ENCODE measurements at places on chromosomes 7 and 10. TPM values are rescaled to one million over a fixed set of nuclear protein-coding genes. Genes with fewer than 3 reads are reported as not detected.

DNA sequence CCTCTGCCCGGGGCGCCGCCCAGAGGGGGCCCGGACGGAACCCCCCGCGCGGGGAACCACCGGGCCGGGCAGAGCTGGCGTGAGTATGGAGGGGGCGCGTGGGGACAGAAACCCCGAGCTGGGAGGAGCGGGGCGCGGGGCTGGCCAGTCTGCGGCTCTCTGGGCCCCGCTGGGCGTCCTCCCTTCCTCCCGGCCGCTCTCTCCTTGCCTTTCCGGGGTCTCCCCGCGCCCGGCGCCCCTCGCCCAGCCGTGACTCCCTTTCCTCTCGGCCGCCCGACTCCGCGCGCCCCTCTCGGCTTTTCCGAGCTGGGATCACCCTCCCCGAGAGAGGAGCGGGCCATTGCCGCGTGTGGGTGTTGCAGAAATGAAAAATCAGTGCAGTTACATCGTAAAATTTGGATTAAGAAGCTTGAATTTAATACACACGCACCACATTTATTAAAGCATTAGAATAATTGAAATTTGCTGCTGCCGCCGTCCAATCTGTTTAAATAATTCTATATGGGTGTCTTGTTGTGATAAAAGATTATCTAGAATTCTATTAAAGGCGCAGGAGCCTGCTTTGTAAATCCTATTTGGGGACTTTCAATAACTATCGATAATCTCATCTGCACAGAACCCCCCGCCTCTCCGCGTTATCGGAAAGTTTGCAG lies 9.1 kb downstream of the UNCX start:
- H3K36me3 ChIP-seq, result no peaks in the 10 kb centered on the region
- H3K27ac ChIP-seq, result no peak overlapping the region
- H3K4me3 ChIP-seq, result no peak overlapping the region
- peaks cover 100% of the 10 kb centered on the region for H3K27me3 ChIP-seq

DNA sequence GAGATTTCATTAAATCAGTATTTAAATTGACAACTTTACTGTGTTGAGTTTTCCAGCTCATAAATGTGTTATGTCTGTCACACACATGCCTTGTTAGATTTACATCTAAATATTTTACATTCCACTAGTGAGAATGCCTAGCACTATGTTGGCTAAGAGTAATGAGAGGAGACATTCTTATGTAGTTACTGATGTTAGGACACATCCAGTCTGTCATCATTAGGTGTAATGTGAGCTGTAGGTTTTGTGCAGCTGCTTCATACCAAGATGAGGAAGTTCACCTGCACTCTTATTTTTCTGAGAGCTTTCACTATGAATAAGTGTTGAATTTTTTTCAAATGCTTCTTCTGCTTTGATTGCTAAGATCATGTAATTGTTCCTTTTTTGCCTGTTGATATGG lies 218.0 kb upstream of the IGFBP3 start:
- H3K27ac ChIP-seq, result no peak overlapping the region
- no peaks in the 10 kb centered on the region for H3K27me3 ChIP-seq
- no peaks in the 10 kb centered on the region for H3K4me1 ChIP-seq
- no peaks in the 10 kb centered on the region for H3K36me3 ChIP-seq
- no peak overlapping the region for H3K4me3 ChIP-seq

Gene AGR3
- total RNA-seq, result 105 TPM

DNA sequence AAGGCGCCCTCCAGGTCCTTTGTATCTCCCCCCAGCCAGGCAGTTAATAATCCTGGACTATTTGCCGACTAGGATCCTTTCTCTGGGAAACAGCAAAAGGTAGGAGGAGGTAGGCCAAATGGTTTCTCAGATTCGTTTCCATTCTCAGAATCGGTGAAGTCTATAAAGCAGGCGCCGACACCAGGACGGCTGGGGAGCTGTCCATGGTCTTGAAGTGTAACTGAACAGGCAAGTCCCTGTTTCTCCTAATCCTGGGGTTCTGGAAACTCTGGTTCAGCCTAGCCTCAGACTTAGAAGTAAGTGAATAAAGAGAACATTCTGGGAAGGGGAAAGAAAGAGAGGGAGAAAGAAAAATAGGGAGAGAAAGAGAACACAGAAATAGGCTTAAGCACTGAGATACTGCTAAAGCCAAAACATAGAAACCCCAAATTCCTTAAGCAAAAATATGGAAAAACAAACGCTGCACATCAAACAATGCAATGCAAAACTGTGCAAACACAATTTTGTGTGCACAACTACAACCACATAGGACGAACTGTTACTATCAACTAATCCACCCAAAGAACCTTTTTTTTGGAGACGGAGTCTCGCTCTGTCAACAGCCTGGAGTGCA lies 11.1 kb upstream of the INA start:
- H3K36me3 ChIP-seq, result no peaks in the 10 kb centered on the region
- H3K27me3 ChIP-seq, result peaks cover 19% of the 10 kb centered on the region
- H3K4me3 ChIP-seq, result no peak overlapping the region
- H3K4me1 ChIP-seq, result no peaks in the 10 kb centered on the region
- no peak overlapping the region for H3K27ac ChIP-seq

DNA sequence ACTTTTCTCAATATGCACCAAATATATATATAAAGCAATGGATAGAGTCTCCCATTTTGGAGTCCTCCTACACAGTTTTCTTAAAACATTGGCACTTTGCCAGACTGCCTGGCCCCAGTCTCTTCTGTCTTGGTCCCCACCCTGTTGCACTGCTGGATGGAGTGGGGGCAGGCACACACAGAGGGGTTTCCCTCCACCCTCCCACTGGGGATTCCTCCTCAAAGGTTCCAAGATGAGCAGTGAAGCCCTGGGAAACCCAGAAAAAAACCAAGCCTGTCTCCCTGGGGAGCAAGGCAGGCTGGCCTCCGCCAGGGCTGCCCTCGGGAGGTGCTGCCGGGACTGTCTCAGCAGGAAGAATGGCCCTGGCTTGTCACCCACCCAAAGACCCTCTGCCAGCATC lies 68.0 kb downstream of the SH3PXD2A start:
- H3K4me1 ChIP-seq, result peaks cover 28% of the 10 kb centered on the region
- no peak overlapping the region for H3K4me3 ChIP-seq
- H3K27me3 ChIP-seq, result no peaks in the 10 kb centered on the region
- no peaks in the 10 kb centered on the region for H3K36me3 ChIP-seq

Gene UFSP1
- 2.3 TPM for total RNA-seq

DNA sequence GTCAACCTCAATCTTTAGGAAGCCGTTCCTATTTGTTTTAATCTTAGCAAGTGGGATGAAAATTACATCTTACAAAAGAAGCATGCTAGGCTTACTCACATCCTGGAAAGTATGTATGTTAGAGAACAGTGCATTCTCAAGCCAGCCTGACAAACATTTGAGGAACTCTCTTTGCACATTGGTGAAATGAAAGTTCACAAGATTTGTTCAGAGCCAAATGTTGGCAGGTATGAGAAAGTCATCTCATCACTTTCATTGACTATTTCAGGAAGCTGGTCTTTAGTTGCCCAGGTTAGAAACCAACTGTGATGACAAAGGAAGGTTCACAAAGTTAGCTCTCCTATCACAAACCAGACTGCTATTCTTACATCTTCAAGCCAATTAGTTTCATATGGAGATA lies 57.1 kb downstream of the ABCB1 start:
- no peaks in the 10 kb centered on the region for H3K4me1 ChIP-seq
- H3K4me3 ChIP-seq, result no peak overlapping the region
- no peak for DNase-seq
- no peaks in the 10 kb centered on the region for H3K36me3 ChIP-seq
- no peaks in the 10 kb centered on the region for H3K27me3 ChIP-seq

DNA sequence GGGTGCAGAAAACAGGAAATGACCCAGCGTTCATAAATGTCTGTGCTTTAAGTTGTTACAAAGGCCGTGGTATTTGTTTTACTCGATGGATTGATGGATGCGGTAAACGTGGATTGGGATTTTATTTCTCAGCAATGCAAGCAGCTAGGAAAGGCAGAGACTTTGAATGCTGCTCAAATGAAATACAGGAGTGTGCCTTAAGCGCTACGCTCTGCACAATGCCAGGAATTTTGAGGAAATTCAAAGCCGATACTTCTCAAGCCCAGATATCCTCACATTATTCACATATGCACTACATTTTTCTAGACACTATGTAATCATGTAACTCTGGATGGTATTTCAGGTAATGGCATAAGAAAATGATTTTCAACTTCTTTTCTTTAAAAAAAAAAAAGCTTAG lies 514.3 kb upstream of the ADARB2 start:
- H3K36me3 ChIP-seq, result no peaks in the 10 kb centered on the region
- H3K4me1 ChIP-seq, result no peaks in the 10 kb centered on the region
- H3K27me3 ChIP-seq, result no peaks in the 10 kb centered on the region

DNA sequence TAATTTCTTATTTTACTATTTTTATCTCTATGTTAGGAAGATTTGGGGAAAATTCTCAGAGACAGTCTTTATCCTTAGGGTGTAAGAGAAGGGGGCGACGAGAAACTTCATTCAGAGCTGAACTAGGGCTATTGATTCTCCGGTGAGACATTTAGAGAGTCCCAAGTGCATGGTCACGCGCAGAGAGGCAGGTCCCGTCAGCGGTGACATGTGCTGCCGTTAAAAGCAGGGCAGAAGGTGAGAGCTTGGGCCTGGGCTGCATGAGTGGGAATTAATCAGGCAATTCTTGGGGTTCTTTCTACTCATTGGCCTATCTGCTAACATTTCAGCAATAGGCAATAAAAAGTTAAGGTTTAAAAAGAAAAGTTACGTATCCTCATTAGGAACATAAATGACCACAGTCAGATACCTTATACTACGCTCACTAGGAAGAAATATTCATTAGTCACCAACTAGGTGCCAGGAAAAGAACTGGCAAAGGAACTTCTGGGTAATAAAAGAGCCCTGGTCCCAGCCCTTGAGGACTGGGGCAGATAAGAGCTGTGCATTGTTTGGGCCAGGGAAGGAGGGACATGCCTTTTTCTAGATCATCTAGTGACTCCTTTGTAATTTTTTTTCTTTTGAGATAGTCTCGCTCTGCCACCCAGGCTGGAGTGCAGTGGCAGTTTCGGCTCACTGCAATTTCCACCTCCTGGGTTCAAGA lies 21.2 kb downstream of the PRKCQ start:
- no peak for DNase-seq
- H3K36me3 ChIP-seq, result no peaks in the 10 kb centered on the region
- H3K4me1 ChIP-seq, result peaks cover 9% of the 10 kb centered on the region
- no peaks in the 10 kb centered on the region for H3K27me3 ChIP-seq
- no peak overlapping the region for H3K27ac ChIP-seq
- H3K4me3 ChIP-seq, result no peak overlapping the region

Data from lower lobe of right lung (tissue), 2 donors.